ENCODE measurements at places on chromosomes 1 and 21. TPM values are rescaled to one million over a fixed set of nuclear protein-coding genes. Genes with fewer than 3 reads are reported as not detected.

Gene PTAFR
- 0.38 TPM for total RNA-seq

Gene RIMKLA
- 2.9 TPM for total RNA-seq

Gene QSOX1
- 35.1 TPM for total RNA-seq

Gene DUSP23
- total RNA-seq = 22.7 TPM

DNA sequence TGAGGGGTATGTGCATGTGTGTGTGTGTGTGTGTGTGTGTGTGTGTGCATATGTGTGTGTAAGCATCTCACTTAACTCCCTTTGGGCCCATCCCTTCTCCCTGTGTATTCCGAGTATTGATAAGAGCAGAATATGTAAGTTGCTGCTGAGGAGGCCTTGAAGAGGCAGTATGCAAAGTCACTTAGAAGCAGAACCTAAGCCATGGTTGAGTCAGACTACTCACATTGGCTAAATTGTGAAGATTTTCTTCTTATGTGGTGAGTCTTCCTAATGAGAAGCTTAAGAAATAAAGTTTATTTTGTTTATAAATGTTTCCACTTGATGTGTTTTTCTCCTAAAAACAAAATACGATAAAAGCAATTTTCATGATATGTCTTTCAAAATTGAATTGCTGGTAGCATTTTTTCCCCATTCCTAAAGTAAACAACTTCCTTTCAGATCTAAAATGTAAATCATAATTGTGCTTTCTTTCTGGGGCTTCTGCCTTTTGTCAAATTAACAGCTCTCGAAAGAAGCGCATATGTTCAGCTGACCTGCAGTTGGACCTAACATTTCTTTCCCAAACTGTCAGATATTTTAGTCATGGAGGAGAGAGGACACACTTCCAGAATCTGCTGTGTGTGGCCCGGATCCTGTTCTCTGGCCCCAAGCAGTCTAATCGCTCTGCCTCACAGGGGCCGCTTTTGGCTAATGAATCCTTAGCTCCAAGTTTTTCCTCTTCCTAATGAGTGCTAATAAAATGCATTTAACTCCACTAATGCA is 284.0 kb downstream of the DUSP10 start:
- peaks cover 23% of the 10 kb centered on the region for H3K27me3 ChIP-seq
- no peak overlapping the region for H3K4me3 ChIP-seq
- no peak overlapping the region for H3K27ac ChIP-seq
- DNase-seq = no peak
- no peaks in the 10 kb centered on the region for H3K4me1 ChIP-seq

GRCh38 chr1:239735111-239735510 is 348.7 kb downstream of the CHRM3 start:
- peaks cover 3% of the 10 kb centered on the region for H3K36me3 ChIP-seq
- H3K4me1 ChIP-seq = peaks cover 9% of the 10 kb centered on the region
- H3K27me3 ChIP-seq = no peaks in the 10 kb centered on the region
- DNase-seq = no peak
- no peak overlapping the region for H3K27ac ChIP-seq
- no peak overlapping the region for H3K4me3 ChIP-seq

- no peak for DNase-seq
- peak overlapping the region; percentile 60 for H3K4me3 ChIP-seq
- peaks cover 4% of the 10 kb centered on the region for H3K27me3 ChIP-seq
- peaks cover 47% of the 10 kb centered on the region for H3K4me1 ChIP-seq
- H3K36me3 ChIP-seq = peaks cover 18% of the 10 kb centered on the region
These were observed 155.2 kb upstream of the COA6 start for GRCh38 chr1:234218078-234218477.

- H3K27ac ChIP-seq = no peak overlapping the region
- no peaks in the 10 kb centered on the region for H3K27me3 ChIP-seq
- no peaks in the 10 kb centered on the region for H3K4me1 ChIP-seq
- H3K36me3 ChIP-seq = no peaks in the 10 kb centered on the region
- H3K4me3 ChIP-seq = no peak overlapping the region
These were observed 15.3 kb downstream of the CASZ1 start for GRCh38 chr1:10781137-10781536.

DNA sequence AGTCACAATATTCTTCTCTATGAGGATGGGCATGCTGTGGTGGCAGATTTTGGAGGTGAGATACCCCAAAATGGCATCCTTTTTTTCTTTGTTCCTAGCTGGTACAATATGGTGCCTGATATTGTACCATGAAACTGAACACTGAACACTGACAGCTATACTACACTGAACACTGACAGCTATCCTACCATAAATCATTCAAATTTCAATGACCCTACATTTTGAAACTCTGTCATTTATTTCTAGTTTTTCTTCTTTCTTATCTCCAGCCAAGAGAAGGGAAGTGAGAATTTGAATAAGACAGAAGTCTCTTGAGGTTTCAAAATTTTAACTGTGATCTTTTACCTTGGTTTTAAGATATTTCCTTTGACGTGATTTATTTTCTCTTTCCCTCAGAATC is 76.3 kb downstream of the LRRC53 start:
- no peak overlapping the region for H3K4me3 ChIP-seq
- no peaks in the 10 kb centered on the region for H3K4me1 ChIP-seq
- no peak for DNase-seq

DNA sequence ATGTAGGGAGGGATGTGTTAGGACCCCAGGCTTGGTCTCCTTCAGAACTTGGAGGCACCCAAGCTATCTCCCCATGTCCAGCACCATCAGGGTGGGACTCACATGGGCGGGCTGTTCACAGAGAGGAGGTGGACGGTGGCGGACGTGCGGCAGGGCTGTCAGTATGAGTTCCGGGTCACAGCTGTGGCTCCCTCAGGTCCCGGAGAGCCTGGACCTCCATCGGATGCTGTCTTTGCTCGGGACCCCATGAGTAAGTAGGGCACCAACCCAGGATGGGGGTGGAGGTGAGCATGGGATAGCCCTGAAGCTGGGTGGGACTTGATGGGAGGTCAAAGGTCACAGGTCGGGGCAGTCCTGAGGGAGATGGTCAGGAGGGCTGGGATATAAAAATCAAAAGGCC is 27.8 kb downstream of the IGFN1 start:
- H3K4me3 ChIP-seq = no peak overlapping the region
- no peaks in the 10 kb centered on the region for H3K27me3 ChIP-seq
- no peaks in the 10 kb centered on the region for H3K4me1 ChIP-seq
- H3K36me3 ChIP-seq = no peaks in the 10 kb centered on the region
- H3K27ac ChIP-seq = no peak overlapping the region

DNA sequence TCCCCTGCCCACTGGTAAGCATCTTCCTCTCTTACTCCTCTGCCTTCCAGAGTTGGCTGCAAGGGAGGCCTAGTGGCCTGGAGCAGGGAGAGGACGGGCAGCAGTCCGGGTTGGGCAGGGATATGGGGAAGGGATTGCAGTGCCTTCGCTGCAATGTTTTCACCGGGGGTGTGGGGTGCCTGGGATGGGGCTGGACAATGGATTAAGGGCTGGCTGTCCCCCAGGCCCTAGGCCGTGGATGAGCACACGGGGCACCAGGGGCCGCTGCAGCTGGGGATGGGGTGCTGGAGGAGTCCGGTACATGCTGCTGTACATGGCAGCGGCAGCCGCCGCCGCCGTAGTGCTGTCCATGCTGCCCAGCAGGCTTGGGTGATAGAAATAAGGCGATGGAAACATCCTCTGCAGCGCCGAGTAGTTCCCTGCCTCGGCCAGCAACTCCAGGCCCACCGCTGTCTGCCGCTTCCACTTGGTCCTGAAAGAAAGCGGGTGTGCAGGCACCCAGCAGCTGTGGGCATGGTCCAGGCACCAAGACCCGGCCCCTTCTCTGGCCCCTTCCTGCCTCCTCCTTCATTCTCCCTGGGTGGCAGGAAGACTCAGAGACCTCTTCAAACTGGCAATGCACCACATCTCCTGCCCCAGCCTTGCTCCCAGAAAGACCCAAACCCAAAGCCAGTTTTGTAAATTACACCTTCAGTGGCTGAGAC is 4.8 kb downstream of the BARHL2 start:
- DNase-seq = no peak
- H3K4me1 ChIP-seq = peaks cover 5% of the 10 kb centered on the region
- H3K27me3 ChIP-seq = peaks cover 91% of the 10 kb centered on the region
- H3K27ac ChIP-seq = no peak overlapping the region

Data from activated CD4-positive, alpha-beta memory T cell treated with anti-CD3 and anti-CD28 coated beads, Interleukin-2, amount 10 ng/mL, durations not matched to agents 7 days and 5 days (primary cell).